ENCODE measurements at places on chromosomes 6 and 20.

GRCh38 chr6:42460883-42461282, 9.2 kb upstream of the TRERF1 start:
- no peak for DNase-seq

GRCh38 chr20:17189976-17190695, 36.7 kb upstream of the PCSK2 start:
- no peak for DNase-seq

DNA sequence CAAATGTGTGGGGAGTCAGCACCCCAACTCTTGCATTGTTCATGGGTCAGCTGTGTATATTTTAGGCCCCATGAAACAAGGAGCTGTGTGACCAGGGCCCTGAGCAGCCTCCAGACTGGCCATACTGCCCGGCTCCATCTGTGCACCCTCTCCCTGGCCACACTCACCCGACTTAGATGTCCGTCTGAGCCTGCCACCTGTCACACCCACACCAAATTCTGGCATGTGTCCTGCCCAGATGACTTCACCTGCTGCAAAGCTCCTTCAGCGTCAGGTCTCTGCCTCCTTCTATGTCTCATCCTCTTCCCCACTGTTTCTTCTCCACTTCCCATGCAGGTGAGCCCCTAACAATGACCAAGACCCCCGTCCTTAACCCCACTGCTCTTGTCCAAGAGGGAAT, 88.1 kb upstream of the THBS2 start:
- DNase-seq: no peak

DNA sequence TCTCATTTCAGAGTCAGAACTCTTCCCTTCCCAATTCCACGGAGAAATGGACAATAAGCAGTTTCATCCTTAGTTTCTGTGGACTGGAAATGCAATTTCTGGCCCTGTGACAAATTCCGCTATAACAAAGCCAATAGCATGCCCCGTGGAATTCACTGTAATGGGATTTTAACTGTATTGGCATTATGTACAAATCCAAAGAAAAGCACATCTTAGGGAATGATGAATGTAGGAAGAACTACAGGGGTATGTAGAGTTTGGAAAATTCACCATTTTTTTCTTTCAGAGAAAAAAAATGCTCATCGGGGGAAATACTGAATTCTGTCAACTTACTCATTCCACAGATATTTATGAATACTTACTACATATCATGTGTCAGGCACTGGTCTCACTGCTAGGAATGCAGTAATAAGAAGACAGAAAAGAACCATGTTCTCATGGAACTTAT, 43.5 kb downstream of the KIF6 start:
- DNase-seq: no peak

DNA sequence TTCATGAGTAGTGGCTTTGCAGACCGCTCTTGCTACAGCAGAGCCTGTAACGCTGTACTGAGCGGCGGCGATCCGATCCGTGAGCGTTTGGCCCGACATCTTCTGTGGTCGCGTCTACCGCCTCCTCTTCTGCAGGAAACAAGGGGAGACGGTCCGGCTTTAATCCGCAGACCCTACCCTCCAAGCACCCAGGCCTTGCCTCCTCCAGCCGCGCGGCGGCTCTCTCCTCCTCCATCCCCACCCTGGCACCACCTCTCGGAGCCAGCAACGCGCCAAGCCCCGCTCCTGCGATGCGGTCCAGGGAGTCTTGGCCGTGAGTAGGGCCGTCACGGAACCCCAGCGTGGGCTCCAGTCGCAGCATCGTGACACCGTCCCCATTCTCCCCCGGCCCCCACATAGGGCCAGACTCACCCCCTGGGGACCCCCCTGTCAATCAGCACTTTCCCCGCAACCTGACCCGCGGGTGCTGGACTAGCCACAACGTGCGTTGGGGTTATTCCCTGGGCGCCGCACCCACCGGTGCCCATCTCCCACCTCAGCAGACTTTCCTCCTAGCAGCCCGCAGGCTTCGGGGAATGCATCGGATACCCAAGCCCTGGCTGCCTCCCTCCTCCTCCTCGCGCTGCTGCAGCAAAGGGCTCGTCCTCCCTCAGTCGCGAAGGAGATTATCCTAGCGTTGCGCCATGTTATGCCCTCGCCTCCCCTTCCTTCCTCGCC, 914 bp downstream of the SNAP91 start:
- no peak for DNase-seq

DNA sequence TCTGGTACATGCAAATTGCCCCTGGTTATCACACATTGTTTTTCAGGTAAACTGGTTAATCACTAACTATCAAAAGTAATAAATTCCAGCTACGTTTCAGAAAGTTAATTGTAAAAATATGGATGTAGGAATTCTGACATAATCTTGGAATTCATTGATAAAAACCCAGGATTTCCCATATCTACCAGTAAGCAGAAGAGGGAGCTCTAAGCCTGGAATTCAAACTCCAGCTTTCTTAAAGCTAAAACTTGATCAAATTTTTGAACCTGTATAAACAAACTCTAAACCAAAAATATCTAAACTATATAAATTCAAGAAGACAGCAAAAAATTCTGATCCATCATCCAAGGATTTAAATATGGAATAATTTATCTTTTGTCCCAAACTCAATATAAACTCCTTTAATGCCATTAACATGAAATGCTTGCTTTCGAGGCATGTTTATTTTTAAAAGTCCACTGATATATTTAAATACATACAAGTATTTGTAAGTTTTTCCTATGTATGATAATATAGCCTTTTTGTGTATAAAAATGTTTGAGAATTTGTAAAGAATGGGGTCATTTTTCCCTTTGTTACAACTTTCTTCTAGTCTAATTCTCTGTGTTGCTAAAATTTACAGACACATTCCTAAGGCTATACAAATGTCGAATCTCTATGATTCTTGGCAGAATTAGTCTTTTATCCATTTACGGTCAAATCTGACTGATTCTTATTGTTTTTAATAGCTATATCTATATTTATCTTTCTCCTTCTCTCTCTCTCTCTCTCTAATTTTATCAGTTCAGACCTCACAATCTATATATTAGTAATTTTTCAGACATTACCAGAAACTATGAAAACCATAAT, 91.4 kb upstream of the RNF217 start:
- DNase-seq: peak; percentile 37

- DNase-seq: peak; percentile 35
Observed at GRCh38 chr6:38262026-38262425, 377.7 kb downstream of the BTBD9 start.

GRCh38 chr6:16674801-16675392, 86.4 kb downstream of the ATXN1 start:
- DNase-seq: peak; percentile 16

DNA sequence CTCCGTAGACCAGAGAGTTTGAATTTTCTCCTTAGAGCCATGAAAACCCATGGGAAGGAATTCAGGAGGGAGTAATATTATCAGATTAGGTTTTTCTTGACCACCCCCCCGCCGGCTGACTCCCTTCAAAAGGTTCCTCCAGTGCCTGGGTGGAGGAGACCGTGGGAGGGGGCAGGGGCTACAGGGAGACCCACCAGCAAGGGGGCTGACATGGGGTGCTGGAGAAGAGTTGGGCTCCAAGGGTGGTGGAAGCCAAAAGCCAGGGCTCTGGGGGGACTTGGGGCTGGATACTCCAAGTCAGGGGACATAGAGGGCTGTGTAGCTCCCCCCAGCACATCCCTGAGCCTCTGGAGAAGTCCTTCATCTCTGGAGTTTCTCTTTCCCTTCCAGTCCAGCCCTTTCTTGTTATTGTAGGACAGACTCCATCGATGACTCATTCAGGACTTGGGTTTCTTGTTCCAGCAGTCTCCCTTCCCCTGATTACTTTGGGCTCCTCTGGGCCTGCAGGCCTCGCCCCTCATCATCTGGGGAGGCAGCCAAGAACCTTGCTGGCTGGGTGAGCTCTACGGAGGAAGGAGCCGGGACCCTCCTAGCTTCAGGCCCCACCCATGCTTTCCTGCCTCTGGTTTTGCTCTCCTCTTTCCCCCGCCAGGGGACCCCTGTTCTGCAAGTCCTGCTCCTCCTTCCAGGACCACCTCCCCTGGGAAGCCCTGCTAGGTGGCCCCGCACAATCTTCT, 10.5 kb upstream of the KIAA1755 start:
- DNase-seq: peak; percentile 25

DNA sequence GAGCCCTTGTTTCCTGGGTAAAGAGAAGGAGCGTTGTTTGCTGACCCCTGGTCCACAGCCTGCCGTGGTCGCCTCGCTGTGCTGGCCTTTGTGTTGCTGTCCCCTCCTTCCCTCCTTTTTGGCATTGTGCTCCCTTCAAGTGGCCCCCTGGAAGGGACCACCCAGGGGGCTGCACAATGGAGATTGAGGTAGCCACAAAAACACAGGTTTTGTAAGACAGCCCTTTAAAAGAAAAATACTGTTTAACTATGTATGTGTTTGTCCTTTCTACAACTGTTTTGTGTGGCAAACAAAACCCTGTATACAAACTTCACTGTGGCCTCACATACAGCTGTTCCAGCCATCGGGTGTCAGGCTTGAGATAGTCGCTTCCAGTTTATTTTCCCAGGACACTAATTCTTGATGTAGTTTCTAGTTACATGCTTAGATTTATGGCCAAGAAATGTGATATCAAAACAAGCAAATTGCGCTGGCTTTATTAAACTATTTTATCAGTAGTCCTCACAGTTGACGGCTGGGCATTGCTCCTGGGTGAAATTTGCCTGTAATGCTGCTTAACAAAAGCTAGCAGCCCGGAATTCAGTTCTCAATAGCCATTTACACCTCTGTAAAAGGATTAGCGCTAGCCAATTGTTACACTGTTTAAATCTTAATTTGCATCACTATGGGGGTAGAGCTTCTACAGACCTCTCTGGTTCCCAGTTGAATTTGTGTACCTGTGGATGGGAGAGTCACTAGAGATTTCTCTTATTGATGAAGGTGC, 64.1 kb downstream of the KIZ start:
- DNase-seq: no peak

DNA sequence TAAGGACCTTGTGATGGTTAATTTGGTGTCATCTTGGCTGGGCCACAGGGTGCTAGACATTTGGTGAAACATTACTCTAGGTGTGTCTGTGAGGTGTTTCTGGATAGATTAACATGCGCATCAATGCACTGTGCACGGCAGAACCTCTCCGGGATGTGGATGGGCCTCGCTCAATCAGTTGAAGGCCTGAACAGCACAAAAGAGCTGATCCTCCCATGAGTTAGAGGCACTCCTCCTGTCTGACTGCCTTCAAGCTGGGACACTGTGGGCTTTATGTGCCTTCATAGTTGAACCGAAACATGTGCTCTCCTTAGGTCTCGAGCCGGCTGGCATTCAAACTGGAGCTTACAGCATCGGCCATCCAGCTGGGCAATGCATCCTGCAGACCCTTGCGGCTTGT, 88.8 kb downstream of the HUS1B start:
- DNase-seq: no peak

- DNase-seq: no peak
Observed at GRCh38 chr6:30311671-30312070, 15.1 kb upstream of the TRIM39 start.

DNA sequence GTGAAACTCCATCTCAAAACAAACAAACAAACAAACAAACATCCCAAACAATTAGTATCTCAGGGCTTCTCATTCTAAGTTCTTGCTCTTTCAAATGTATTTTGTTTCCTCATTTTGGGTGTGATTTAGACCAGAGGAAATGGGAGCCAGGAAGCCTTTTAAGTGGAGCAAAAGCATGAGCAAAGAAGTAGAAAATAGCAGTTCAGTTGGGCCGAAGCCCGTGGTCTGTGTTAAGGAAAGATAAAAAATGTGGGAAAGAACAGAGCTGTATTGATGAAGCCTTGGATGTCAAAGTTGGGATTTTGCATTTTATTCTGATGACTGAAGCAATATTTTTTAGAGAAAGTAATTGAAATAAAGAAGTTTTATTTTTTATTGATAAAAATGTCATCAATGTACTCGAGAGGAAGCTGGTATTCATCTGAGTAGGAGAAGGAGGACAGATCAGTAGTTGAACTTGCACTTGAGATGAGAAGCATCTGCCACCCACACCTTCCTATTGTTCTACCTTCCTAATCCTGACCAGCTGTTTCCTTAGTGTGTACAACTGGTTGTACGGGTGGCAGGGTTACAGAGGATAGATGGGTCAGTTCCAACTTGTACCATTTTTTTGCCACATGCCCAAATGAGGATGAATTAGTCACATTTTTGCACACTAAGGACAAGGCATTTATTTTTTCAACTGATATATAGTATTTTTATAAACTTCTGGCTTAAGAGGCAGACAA, 56.1 kb downstream of the KIAA0408 start:
- DNase-seq: no peak

DNA sequence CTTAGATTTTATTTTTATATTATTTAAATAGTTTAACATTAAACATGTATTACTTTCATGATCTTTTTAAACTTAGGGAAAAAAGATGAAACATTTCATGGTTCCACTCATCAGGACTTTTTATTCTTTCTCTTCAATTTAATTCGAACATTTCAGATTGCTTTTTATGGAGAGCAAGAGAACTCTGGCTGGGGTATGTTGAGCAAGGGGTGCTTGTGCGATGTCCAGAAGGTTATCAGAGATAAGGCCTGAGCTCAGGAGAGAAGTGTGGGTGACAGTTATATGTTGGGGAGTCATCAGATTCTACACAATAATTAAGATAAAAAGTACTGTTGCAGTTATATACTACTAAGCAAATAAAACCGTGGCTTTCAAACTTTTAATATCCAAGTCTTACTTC, 37.5 kb downstream of the FKBP5 start:
- no peak for DNase-seq

DNA sequence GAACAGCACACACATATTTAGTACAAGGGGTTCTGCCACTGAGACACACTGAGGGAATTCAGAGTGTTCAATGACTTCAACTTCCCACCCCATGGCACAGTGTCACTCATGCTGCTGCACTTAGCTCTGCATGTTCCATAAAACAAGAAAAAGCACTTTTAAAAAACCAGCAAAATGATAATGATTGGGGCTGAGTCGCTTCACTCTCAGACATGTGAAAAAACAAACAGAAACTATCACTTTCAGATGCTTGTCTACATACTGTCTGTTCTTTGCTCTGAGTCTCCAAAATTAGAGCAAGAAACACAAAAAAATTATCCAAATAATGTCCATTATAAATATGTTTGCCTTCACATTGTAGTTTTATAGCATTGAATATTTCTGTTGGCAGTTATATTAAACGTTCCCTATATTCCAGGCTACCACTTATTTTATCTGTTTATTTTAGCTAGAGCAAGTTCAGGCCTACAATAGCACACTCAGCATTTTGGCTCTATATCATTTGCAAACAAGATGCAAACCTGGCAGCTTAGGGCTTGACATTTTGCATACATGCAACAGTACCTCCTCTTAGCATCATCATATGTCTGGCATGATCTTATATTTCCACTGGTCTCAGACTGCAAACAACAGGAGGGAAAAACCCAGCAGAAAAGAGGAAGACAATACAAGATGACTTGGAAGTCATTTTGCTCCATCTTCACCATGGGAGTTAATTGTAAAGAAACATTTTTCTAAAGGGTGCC, 398.8 kb downstream of the HACE1 start:
- DNase-seq: no peak

GRCh38 chr20:32634041-32634805, 39.5 kb downstream of the C20orf203 start:
- no peak for DNase-seq
